ENCODE measurements at places on chromosomes 1 and 21.

DNA sequence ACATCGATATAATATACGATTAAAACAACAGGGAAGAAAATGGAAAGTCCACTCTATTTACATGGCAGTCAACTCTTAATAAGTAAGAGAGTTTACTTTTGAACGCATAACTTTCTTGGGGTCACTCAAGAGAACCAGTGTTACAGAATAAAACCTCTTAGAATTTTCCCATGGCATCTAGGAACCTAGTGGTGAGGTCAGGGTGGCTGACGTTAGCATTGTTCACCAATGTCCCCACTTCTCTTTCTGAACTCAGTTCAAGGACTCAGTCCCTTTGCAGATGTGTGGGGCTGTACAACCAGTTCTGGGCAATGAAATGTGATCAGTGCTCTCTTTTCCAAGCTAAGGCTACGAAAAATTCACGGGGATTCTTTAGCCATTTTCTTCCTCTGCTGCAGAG, 2.6 kb upstream of the RNF2 start:
- DNase-seq, result no peak

- DNase-seq, result no peak
Observed at GRCh38 chr1:248913933-248914332, 7.9 kb downstream of the PGBD2 start.

DNA sequence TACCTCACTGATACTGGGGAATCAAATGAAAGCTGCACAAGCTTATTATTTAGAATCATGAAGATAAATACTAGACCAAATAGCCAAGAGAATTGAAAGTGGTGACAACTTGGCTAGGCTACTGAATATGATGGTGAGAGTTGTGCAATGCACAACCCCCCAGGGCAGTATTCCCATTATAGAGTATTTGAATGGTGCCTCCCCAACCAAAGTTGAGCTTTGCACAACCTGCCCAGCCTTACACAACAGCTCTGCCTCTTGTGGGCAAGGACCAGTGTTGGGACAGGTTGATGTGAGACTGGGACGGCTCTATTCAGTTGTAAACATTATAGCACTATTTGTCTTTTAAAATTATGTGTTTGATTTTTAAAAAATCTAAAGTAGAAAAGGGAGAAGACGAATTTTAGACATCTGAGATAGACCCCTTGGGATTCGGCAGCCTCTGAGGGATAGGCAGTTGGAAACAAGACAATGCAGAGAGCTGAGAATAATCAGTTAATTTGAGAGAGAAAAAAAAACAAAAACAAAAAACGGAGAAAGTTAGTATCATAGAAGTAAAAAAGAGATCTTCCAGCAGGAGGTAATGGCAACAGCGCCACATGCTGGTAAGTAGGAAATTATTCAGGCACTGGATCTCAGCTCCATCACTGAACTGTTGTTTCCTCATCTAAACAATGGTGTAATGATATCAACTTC, 91.0 kb upstream of the KCNA3 start:
- peak; percentile 30 for DNase-seq

- peak; percentile 51 for DNase-seq
Observed at GRCh38 chr1:114008480-114008941, 29.2 kb downstream of the OLFML3 start.

GRCh38 chr1:2127187-2128145, 67.1 kb downstream of the FAAP20 start:
- no peak for DNase-seq

GRCh38 chr1:228515200-228515834, 28.1 kb downstream of the RNF187 start:
- peak; percentile 51 for DNase-seq

DNA sequence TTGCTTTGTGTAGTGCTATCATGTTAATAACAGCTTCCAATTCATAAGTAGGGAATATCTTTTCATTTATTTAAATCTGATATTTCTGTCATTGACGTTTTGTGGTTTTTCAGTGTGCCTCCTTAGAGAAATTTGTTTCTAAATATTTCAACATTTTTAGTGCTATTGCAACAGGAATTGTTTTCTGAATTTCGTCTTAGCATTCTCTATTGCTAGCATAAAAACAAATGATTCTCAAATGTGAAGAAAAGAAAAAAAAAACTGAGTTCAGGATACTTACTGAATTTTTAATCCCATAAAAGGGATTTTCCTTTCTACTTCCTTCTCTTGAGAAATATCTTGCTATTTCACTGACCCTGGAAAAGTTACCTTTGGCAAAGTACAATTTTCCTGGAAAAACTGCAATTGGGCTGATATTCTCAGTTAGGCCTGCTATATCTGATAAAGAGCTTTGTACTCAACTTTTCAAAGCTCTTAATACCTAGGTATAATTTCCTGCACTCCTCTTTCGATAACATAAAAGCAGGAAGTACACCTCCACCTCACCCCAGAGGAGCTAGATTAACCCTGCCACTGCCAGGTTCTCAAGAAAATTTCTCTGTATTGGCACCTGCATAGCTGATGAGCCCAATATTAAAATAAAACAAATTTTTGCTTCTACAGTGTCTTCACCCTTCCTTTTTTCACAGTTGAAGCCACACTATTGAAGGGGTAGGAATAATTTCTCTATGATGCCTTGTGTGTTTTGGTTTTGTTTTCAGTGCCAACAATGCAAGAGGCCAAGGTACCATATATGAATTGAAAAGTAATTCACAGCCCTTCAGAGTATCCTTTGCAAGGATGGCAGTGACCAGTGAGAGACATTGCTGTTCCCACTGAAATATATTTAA, 35.6 kb downstream of the PTPN14 start:
- no peak for DNase-seq

DNA sequence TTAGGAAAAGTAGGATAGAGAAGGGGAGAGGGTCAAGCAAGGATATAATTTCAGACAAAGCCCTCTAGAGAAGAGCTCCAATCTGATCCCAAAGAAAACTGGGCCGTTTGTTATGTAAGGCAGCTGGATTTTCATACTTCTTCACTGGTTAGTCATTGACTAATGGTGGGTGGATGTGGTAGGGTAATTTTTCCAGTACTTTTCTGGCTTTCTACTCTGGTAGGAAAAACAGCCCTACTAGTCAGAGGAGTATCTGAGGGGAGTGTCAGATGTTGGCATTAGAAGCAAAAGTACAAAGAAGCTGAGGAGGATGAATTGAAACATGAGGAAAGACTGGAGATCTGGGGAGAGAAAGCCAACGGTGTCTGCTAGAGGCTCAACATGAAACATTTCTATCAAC, 145.3 kb downstream of the TNFSF18 start:
- peak; percentile 52 for DNase-seq

- DNase-seq, result no peak
Observed at GRCh38 chr21:38223893-38224540, 32.8 kb upstream of the KCNJ15 start.

GRCh38 chr1:57017717-57018116, 51.9 kb upstream of the C8B start:
- peak; percentile 8 for DNase-seq

GRCh38 chr21:45615145-45615711, 28.3 kb upstream of the PCBP3 start:
- DNase-seq, result no peak

GRCh38 chr1:40032240-40032891, 8.2 kb upstream of the CAP1 start:
- DNase-seq, result peak; percentile 61

Measured in EL (cell line).